Small intestine (tissue), 16 donors: ENCODE measurements at places on chromosomes 13 and 19. TPM values are rescaled to one million over a fixed set of nuclear protein-coding genes. Genes with fewer than 3 reads are reported as not detected.

DNA sequence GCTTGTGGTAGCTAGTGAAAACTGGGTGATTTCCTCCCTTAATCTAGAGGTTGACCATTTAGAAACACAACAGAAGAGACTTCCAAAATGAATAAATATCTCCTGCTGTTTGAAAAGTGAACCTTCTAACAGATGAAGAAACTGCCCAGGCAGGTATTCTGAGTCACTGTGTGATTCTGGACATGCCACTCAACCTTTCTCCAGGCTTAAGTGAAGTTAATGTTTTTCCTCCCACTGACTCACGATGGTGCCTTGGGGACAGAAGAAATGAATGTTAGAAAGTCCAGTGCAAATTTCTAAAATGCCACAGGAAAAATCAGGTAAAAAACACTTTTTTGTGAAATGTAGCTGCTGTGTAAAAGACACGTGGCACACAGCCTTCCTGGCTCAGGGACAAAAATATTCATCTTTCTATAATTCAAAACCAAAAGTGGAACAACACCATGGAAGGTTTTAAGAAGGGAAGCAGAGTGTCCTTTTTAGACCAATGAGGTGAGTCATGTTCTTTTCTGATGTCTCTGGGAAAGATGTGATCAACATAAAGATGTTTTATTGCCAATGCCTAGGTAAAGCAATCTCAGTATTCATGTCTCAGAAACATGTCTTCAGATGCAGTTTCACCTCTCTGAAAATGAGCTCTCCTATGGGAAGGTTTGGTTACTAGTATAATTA, 9.1 kb downstream of the UBE2L5 start:
- no peak for DNase-seq

DNA sequence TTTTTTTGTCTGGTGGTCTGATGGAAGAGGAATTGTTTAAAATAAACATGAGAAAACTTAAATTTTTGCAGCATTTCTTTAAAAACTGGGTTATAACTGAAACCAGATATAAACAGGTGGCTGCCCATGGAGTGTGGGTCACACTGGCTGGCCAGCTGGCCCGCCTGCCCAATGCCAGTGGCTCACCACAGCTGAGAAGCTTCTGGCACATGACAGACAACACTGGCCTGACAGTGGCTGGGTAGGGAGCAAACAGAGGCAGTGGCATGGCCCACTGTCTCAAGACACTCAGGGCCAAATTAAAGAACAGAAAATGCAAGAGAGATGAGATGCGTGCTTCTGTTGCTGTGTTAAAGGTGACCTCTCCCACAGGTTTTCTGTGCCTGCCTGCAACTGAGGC, 3.1 kb upstream of the SLC35E1 start:
- DNase-seq: no peak

- no peak for DNase-seq
Observed at GRCh38 chr13:31919971-31920726, 111.4 kb upstream of the FRY start.

DNA sequence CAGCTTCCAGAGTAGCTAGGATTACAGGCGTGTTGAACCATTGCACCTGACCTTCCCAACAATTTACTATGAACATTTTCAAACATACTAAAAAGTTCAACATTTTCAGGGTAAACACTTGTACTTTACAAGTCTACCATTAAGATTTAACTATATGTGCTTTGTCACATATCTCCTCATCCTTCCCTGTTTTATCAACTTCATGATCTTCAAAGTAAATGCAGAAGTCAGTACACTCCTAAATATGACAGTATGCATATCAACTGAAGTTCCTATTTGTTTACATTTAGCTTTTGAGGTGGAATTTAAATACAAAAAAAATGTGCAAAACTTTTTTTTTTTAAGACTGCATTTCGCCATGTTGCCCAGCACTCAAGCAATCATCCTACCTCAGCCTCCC, 18.5 kb downstream of the LNX2 start:
- no peak for DNase-seq

GRCh38 chr19:1672038-1672768, 19.8 kb upstream of the TCF3 start:
- DNase-seq: peak; percentile 59

DNA sequence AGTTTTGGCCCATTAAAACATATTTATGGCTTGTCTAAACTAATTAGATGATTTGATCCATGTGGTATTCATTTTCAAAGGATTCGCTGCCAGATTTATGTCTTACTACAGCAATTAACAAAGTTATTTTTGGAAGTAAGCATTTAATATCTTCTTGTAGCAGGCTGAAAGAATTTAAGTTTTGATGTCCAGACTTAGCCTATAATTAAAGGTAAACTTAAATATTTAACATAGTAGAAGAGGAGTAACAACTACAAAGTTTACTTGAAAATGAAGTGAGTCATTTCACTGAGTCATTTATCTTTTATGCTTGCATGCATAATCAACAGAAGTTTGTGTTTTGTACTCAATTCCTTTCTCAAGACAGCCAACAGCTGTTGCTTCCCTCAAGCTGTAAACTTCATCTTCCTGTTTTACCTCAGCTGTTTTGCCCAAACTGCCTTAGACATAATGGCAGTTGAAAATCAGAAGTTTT, 58.1 kb downstream of the EDNRB start:
- no peak for DNase-seq

GRCh38 chr13:20475927-20476691, 49.5 kb downstream of the CRYL1 start:
- no peak for DNase-seq

DNA sequence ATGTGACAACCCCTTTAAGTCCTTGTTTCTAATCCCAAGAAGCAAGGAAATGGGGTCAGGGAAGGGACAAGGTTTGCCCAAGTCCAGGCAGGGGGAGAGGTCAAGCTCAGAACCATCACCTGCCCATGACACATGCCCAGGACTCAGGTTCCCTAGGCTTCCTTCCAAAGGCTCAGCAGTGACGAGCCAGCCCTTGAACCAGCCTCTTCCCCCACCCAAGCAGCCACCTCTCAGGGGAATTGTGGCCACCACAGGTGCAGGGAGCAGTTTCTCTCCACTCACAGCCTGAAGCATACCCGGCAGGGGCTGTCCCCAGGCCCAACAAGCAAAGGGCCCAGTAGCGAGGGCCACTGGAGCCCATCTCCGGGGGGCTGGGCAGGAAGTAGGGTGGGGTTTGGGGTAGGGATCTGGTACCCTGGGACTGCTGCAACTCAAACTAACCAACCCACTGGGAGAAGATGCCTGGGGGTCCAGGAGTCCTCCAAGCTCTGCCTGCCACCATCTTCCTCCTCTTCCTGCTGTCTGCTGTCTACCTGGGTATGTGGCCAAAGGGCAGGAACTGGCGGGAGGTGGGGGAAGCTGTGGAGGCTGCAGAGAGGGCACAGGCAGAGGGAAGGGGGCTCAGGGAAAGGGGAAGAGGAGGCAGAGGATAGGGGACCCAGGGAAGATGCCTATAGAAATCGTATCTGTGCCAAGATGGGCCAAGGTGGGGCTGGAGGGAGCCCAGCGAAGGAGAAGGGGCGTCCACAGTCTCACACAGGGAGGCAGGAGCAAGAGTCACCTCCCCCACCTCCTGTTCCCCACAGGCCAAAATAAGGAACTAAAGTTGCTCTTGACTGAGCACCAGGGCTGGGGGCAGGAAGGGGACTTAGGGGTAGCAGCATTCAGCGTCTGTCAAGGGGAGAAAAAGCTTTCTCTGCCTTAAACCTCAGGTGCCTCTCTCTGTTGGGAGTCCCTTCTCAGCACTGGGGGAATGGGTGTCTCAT, at the start of gene CD79A:
CD79A (plus strand) TSS at position 433 of the 986 bp plus-strand sequence; CDS start at position 459, 26 bp downstream.
- DNase-seq: no peak

GRCh38 chr19:4061178-4061682, 5.5 kb downstream of the ZBTB7A start:
- DNase-seq: peak; percentile 95

DNA sequence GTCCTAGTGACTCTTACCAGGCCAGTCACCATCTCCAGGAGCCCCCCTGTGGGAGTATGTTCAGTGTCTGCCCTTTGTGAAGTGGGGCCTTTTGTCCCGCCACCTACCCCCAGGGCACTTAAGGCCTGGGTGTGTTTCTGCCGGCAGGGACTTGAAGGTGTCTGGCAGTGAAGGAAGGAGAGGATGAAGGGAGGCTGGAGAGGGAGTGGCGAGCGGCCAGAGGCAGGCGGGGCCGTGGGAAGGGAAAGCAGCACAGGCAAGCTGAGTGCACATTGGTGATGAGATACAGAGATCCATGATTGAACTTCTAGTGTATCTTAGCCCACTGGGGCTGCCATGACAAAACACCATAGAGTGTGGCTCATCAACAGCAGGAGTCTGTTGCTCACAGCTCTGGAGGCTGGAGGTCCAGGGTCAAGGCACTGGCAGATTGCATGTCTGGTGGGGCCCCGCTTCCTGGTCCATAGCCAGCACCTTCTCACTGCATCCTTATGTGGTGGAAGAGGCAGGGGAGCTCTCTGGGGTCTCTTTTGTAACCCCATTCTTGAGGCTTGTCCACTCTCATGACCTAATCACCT, 17.5 kb downstream of the CUL4A start:
- no peak for DNase-seq

IGFL3 gene
- not detected for polyA plus RNA-seq

C1QTNF9B gene
- polyA plus RNA-seq: 0.49 TPM

DAND5 gene
- not detected for polyA plus RNA-seq

ZNF66 gene
- polyA plus RNA-seq: not detected

C1QTNF9 gene
- polyA plus RNA-seq: not detected

ZNF77 gene
- 2.2 TPM for polyA plus RNA-seq

CGB7 gene
- not detected for polyA plus RNA-seq
